ENCODE measurements at places on chromosomes 3 and 15.

GRCh38 chr3:159928071-159928491, 60.6 kb upstream of the IL12A start:
- DNase-seq, result no peak

GRCh38 chr3:119205209-119205608, 31.8 kb downstream of the UPK1B start:
- DNase-seq, result no peak

- no peak for DNase-seq
Measured at GRCh38 chr3:127680146-127680661, 7.5 kb downstream of the ABTB1 start.

GRCh38 chr15:25068696-25069095, 113.9 kb downstream of the SNRPN start:
- no peak for DNase-seq

GRCh38 chr3:159652452-159652851, 336.2 kb upstream of the IL12A start:
- DNase-seq, result no peak

DNA sequence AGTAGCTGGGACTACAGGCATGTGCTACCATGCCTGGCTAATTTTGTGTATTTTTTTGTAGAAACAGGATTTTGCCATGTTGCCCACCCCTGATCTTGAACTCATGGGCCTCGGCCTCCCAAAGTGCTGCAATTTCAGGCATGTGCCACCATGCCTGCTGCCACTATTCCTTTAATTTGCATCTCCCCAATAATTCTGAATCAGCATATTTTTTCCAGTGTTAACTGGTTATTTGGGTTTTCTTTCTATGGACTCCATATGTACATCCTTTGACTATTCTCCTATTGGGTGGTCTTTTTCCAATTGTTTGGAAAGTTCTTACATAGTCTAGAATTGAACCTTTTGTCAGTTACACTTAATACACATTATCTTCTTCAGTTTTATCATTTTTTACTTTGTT, 28.1 kb downstream of the HLTF start:
- no peak for DNase-seq

DNA sequence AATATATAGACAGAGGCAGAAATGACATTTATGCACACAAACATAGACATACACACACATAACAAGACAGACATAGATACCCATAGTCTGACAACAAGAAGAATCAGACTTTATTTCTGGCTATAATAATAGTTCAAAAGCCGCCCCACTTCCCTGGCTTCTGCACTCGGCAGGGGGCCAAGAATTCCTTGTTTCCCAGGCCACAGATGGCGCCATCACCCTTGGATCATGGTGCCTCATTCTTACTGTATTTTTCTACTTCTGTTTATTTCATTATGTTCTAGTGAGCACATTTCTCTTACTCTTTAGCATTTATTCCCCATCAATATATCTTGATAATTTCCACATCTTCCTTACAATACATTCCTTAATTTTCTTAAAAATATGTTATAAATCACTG, 387.5 kb downstream of the NLGN1 start:
- no peak for DNase-seq

- no peak for DNase-seq
Measured at GRCh38 chr3:130997289-130997688, 29.3 kb downstream of the ASTE1 start.

- no peak for DNase-seq
Measured at GRCh38 chr3:15148614-15149013, 49.7 kb upstream of the RBSN start.

- DNase-seq, result no peak
Measured at GRCh38 chr15:73239564-73240215, 129.1 kb downstream of the HCN4 start.

Data from NCI-H2081 treated with DMSO at 0.1 percent for 48 hours (cell line).